Spleen (tissue), 13 donors: ENCODE measurements at places on chromosomes 7 and 10. TPM values are rescaled to one million over a fixed set of nuclear protein-coding genes. Genes with fewer than 3 reads are reported as not detected.
A peak's percentile ranks its signal among the peaks of the same experiment; 100 is the strongest.

SLC26A5 gene
- 0.10 TPM for total RNA-seq

LRMDA gene
- 24.0 TPM for total RNA-seq

GRCh38 chr10:104307576-104308438, 30.5 kb downstream of the ITPRIP start:
- DNase-seq: no peak
- H3K4me1 ChIP-seq: peaks cover 10% of the 10 kb centered on the region
- H3K27me3 ChIP-seq: no peaks in the 10 kb centered on the region
- peak overlapping the region; percentile 25 for H3K27ac ChIP-seq

- H3K27ac ChIP-seq: no peak overlapping the region
- H3K4me3 ChIP-seq: no peak overlapping the region
- no peak for DNase-seq
- no peaks in the 10 kb centered on the region for H3K36me3 ChIP-seq
- peaks cover 4% of the 10 kb centered on the region for H3K4me1 ChIP-seq
These were observed 5.9 kb upstream of the UPF2 start for GRCh38 chr10:12048547-12048946.

DNA sequence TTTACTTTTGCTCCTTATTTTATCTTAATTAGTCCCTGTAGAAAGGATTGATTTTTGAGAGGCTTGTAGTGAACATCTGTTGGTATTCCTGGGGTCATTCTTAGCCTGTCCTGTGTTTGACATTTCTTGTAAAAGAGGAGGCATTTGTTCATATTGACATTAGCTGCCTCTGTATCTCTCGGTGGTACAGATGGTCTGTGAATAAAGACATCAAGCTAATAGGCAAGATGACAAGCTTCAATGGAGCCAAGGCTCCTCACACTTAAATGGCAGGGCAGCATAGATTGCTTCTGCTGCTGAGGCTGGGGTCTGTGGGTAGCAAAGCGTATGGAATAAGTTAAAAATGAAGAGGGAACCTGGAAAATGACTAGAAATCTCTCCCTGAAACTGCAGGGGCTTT, 687.6 kb downstream of the LRMDA start:
- H3K36me3 ChIP-seq: no peaks in the 10 kb centered on the region
- H3K4me1 ChIP-seq: no peaks in the 10 kb centered on the region
- no peak overlapping the region for H3K4me3 ChIP-seq
- H3K27me3 ChIP-seq: no peaks in the 10 kb centered on the region

- H3K27me3 ChIP-seq: no peaks in the 10 kb centered on the region
- H3K4me1 ChIP-seq: peaks cover 82% of the 10 kb centered on the region
- DNase-seq: no peak
These were observed 97.5 kb downstream of the PFKFB3 start for GRCh38 chr10:6300106-6300783.

GRCh38 chr7:17206349-17206905, 92.0 kb upstream of the AHR start:
- H3K27me3 ChIP-seq: no peaks in the 10 kb centered on the region
- no peak overlapping the region for H3K27ac ChIP-seq
- no peaks in the 10 kb centered on the region for H3K36me3 ChIP-seq
- H3K4me3 ChIP-seq: no peak overlapping the region

- peaks cover 17% of the 10 kb centered on the region for H3K36me3 ChIP-seq
- H3K4me3 ChIP-seq: peak within 1 kb of the TSS; percentile 97
- H3K27me3 ChIP-seq: no peaks in the 10 kb centered on the region
- DNase-seq: peak; percentile 99
- peaks cover 60% of the 10 kb centered on the region for H3K4me1 ChIP-seq
These were observed at the start of gene NUB1 for GRCh38 chr7:151341357-151342101. Gene NUB1, plus strand, starts transcription at chr7:151341812. Its CDS starts 3,538 bp downstream, at chr7:151345350.

PAPOLB gene
- 0.34 TPM for total RNA-seq

ASB10 gene
- not detected for total RNA-seq

DNA sequence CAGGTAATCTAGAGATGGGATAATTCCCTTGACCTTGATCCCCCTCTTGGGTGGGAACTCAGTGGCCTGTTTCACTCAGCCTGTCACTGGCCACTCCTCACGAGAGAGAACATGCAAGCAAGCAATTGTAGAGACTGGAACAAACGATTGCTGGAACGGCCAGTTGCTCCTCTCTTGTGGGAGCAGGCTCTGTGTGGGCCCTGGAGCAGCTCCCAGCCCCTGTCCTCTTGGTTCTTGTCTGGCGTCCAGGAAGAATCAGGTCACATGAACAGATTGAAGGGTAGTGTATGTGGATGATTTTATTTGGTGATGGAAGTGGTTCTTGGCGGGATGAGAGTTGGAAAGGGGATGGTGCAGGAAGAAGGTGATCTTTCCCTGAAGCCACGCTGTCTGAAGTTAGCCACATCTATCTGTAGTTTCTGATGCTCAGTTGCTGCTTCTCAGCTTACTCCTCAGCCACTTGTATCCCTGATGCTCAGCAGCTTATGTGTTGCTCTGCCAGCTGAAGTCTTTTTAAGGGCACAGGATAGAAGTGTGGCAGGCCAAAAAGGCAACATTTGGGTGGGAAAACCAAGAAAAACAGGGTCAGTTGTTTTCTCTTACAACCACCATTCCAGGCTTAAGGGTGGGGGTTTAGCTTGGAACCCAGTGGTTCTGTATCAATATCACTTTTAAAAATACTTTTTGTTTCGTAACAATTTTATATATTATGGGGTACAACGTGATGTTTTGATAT, 15.9 kb downstream of the RNF133 start:
- no peaks in the 10 kb centered on the region for H3K4me1 ChIP-seq
- H3K27me3 ChIP-seq: no peaks in the 10 kb centered on the region
- H3K27ac ChIP-seq: no peak overlapping the region
- no peak overlapping the region for H3K4me3 ChIP-seq

TAX1BP1 gene
- total RNA-seq: 117 TPM

GRCh38 chr10:25615926-25616325, 318.1 kb upstream of the MYO3A start:
- no peaks in the 10 kb centered on the region for H3K27me3 ChIP-seq
- no peak overlapping the region for H3K27ac ChIP-seq
- H3K4me1 ChIP-seq: no peaks in the 10 kb centered on the region
- no peaks in the 10 kb centered on the region for H3K36me3 ChIP-seq
- no peak overlapping the region for H3K4me3 ChIP-seq

LRRN3 gene
- 0.26 TPM for total RNA-seq

DNA sequence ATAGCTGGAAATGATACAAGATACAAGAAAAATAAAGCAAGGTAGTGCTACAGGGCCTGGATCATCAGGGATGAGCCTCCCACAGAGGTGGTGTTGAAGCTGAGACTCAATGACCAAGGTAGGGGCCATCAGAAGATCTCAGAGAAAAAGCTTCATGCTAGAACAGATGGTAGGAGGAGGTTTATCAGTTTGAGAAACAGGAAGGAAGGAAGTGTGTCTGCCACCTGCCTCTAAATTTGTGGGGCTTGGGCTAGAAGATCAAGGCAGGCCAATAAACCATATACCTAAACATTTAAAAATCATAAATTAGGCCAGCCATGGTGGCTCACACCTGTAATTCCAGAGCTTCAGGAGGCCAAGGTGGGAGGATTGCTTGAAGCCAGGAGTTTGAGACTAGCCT, 410.8 kb upstream of the PRKCQ start:
- H3K4me3 ChIP-seq: no peak overlapping the region
- H3K27me3 ChIP-seq: no peaks in the 10 kb centered on the region
- DNase-seq: no peak
- H3K36me3 ChIP-seq: no peaks in the 10 kb centered on the region
- H3K27ac ChIP-seq: no peak overlapping the region
- H3K4me1 ChIP-seq: no peaks in the 10 kb centered on the region

CYP2E1 gene
- total RNA-seq: 3.2 TPM

GRCh38 chr7:10672186-10672585, 301.5 kb upstream of the PHF14 start:
- no peak overlapping the region for H3K4me3 ChIP-seq
- no peaks in the 10 kb centered on the region for H3K27me3 ChIP-seq
- no peaks in the 10 kb centered on the region for H3K4me1 ChIP-seq
- no peak overlapping the region for H3K27ac ChIP-seq
